ENCODE measurements at places on chromosomes 3 and 15.

GRCh38 chr15:33068007-33068481 is 126.5 kb downstream of the FMN1 start:
- no peak for DNase-seq

- DNase-seq = no peak
Measured at GRCh38 chr3:8183627-8184026, 318.0 kb upstream of the LMCD1 start.

- no peak for DNase-seq
Measured at GRCh38 chr15:26295336-26296085, 432.4 kb upstream of the ATP10A start.

- DNase-seq = no peak
Measured at GRCh38 chr15:19973718-19974117, 567.9 kb downstream of the GOLGA6L6 start.

- DNase-seq = no peak
Measured at GRCh38 chr15:58682234-58682633, 67.3 kb downstream of the ADAM10 start.

- DNase-seq = no peak
Measured at GRCh38 chr15:68365140-68365745, 66.7 kb downstream of the ITGA11 start.

DNA sequence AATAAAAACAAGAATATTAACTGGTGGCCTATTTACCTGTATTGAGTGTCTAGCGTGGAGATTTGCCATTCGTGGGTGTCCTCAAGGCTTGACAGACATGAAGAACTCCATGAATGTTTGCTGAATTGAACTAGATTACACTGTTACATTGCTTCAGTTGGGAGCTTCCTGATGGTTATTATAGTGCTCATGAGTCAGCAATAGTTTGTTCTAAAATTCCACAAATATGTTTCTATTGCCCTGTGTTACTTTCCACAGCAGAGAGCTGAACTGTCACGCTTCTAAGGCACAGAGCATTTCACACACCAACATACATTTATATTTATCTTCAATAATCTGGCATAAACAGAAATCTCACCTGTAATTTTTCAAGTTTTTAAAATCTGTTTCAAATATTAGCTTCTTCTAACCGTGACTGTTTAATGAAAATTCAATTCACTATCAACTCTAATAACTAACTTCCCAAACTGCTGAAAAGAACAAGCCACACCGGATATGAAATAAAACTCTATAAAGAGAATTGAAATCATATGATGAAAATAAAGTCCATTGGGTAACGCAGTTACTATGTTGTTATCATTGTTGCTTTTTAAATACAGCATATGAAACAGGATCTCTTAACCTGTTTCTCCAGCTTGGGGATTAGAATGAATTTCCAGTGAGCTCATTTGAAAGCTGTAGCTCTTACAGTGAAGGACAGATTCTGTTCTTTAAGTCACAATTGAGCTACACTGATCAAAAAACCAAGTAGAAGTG is 61.2 kb upstream of the MCF2L2 start:
- DNase-seq = no peak

GRCh38 chr15:98277602-98278001 is 317.1 kb downstream of the ARRDC4 start:
- DNase-seq = no peak

DNA sequence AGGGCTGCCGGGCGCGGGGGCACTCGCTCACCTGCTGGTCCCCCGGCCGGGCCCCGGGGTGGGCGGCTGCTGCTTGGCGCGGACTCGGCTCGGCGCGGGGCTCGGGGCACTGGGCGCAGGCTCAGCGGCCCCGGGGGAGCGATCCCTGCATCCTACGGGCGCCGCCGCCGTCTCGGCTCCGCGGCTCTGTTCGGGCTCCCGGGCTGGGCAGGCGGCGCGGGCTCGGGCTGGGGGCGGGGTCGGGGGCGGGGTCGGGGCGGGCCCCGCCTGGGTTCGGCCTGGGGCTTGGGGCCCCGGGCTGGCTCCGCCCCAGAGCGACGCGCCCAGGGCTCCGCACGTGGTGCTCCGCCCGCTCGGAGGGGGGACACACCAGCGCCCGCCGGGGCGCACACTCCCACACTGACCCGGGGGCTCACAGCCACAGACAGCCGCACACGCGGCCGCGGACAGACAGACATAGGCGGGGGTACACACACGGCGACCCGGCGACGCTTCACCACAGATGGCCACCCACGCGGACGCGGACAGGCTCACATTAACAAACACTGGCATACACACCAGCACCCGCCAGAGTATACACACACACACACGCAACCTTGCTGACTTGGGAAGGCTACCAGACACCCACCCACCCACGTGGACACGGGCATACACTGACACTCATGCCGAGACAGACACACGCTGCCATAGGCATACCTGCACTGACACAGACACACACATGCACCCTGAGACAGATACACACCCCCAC is at the start of gene SCN5A:
Gene SCN5A (minus strand): TSS at position 188 of the 748 bp plus-strand sequence. CDS start 16,380 bp downstream, outside the sequence.
- DNase-seq = no peak

DNA sequence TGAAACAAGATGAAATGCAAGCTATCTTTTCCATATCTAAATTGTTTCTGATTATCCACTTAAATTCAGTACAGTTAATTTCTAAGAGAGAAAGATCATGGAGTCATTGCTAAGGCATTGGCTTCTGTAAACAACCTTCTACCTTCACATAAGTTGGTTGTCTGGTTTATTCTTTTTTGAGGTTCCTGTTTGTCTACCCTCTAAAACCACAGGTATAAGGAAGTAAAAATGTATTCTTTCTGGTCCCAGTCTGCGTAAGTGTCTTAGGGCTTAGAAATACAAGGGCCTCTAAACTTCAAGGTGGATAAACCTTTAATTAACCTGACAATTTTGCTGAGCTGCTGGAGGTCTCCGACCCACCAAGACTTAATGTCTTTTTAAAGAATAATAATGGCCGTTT is 3.6 kb upstream of the ATOSA start:
- DNase-seq = no peak

DNA sequence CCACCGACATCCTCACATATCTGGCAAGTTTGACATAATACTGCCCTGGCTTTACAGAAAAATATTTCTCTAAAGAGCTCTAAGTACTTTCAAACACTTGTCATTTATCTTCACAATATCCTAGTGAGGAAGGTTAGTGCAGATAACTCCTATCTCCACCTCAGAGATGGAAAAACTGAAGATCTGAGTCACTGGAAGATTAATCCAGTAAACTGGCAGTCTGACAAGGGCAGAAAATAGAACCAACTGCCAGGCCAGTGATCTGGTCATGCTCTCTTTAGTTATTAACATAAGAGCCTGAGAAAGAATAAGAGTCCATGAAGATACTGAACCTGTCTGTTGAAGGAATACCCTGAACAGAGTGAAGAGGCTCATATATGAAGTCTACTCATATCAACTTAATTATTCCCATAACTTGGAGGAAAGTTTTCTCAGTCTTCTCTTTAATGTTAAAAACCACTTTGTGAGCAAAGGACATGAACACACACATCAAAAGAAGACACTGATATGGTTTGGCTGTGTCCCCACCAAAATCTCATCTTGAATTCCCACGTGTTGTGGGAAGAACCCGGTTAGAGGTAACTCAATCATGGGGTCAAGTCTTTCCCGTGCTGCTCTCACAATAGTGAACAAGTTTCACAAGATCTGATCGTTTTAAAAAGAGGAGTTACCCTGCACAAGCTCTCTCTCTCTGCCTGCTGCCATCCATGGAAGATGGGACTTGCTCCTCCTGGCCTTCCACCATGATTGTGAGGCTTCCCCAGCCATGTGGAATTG is 61.4 kb downstream of the GOLIM4 start:
- no peak for DNase-seq

DNA sequence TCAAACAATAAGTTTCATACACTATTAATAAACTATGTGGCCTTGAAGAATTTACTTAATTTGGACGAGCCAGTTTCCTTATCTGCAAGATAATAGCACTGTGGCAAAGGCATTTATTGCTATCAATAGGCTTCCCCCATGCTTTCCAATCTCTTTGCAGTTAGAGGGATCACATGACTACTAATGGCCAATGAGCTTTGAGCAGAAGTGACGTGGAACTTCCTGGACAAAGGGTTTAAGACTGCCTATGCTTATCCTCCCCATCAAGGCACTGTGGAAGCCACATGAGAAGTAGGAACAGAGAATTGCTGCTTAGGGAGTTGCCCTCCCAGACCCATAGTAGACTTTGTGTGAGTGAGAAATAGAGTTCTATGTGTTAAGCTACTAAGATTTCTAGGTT is 16.7 kb upstream of the ZMAT3 start:
- DNase-seq = no peak

- no peak for DNase-seq
Measured at GRCh38 chr3:185066251-185066650, 86.6 kb downstream of the C3orf70 start.

- no peak for DNase-seq
Measured at GRCh38 chr3:50600141-50600753, 11.3 kb downstream of the CISH start.

DNA sequence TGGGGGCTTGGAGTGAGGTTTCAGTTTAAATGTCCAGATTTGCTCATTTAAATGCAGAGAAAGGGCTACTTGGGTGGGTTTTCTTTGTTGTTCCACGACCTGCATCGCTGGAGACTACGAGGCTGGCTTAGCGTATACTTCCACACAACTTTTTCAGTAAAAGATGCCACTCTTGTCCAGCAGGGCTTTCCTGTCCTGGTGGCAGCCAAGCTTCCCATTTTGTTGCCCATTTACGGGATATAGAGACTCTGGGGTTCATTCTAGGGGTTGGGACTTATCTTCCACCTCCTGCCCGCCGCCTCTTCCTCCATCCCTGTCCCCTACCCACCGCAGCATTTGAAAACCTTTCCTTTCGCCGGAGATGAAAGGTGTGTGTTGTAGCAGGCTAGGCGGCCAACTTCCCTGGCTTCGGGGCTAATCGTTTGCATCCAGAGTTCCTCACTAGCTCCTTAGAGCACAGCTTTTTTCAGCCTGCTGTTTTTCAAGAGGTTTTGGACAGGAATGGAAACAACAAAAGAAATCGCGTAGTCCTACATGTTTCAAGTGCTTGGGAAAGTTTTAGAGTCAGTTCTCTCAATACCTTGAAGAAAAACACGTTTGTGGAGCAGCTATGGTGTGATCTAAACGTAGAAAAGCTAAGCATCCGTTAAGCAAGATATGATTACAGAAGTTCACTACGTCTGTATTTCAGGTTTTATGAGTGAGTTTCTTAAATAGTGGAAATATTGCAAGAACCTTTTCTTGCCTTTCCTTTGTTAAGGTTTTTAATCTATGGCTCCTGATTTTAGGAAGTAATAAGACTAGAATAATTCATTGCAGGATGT is 843 bp downstream of the CHRNA5 start:
- DNase-seq = no peak

DNA sequence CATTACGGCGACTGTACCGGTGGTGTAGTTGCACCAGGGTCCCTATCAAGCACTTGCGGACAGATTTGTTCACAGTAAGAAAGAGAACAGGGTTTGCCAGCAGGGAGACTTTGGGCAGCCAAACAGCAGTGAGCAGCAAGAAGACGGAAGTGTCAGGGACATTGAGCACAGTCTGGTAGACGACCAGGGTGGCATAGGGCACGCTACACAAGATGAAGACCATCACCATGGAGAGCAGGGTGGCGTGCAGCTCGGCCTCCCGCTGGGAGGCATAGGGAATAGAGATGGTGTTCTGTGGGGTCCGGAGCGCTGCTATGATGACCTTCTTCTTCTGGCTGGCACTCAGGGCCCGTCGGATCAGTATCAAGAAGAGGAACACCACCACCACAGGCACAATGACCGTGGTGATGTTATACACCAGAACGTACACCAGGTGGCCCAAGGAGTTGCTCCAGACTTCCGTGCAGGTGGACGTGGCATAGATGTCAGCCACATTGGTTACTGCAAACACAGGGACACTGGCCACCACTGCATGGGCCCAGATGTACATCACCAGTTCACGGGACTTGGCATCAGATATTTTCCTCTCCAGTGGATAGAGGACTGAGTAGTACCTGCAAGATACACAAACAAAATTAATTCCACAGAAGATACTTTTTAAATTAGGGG is 19.1 kb upstream of the FSIP1 start:
- no peak for DNase-seq

GRCh38 chr3:53883008-53883407 is 1.1 kb upstream of the ACTR8 start:
- no peak for DNase-seq

DNA sequence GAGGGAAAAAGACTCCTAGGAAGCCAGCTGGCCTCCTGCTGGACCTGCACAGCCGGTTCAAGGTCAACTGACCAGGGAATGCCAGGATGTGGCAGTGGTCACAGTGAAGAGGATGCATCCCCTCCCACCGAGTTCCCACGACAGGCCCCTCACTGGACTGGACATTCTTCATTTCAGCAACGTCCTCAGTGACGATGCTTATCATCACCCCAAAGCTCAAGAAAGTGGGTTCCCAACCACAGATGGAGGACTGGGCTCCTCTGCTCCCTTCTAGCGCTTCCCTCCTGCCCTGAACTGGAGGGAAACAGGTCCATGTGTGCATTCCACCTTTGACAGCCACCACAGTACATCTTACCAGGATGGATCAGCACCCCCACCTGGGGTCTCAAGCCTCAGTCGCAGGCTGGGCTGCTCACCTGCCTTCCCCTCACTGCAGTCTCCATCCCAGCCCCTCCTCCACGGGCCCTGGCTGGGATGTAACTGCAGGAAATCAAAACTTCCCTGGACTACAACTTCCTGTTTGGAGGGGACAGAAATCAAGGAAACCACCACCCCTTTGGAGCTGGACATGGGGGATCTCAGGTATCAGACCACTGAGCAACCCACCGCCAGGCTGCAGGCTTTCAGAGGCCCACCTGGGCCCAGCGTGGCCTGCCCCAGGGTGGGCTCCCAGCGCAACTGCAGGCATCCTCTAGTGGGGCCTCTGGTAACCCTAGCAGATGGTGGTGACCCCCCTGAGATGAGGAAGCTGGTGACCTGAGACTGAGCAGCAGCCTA is 7.3 kb downstream of the CALML4 start:
- DNase-seq = no peak

DNA sequence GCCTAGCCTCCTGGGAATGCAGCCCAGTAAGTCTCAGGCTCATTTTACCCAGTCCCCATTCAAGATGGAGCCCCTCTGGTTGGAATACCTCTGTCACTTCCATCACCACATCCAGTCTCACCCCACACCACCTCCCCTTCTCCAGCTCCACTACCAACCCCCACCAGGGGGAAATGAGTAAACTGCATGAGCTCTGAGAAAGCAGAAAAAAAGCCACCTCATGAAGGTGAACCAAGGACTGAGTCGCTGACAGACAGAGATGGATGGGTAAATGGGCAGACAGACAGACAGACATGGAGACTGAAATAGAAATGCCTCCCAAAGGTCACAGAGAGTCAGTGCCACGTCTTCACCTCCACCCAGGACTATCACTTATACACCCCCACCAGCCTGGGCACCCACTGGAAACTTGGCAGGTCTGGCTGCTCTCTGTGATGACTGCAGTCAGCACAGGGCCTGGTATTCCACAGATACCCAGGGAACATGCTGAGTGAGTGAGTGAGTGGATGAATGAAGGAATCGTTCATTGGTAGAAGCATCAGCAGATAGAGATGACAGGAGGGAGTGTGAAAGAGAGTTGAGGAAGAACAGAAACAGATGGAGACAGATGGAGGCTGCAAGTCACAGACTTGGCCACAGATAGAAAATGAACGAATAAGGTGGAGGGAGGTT is 4.9 kb upstream of the LOXL1 start:
- DNase-seq = no peak

GRCh38 chr15:47541562-47541961 is 175.7 kb upstream of the SEMA6D start:
- no peak for DNase-seq

GRCh38 chr15:101135532-101136166 is 116.2 kb downstream of the CHSY1 start:
- DNase-seq = no peak
